ENCODE measurements at places on chromosomes 16 and 17. TPM values are rescaled to one million over a fixed set of nuclear protein-coding genes. Genes with fewer than 3 reads are reported as not detected.

Gene GRB2
- total RNA-seq, result 51.5 TPM

Gene ACACA
- total RNA-seq, result 29.8 TPM

Gene GPRC5B
- total RNA-seq, result 6.6 TPM

Gene CES5A
- not detected for total RNA-seq

Gene NPIPB2
- 1.1 TPM for total RNA-seq

Gene WNT3
- 0.56 TPM for total RNA-seq

Gene CASKIN1
- total RNA-seq, result 0.12 TPM

Gene CPHXL2
- not detected for total RNA-seq

Gene CD19
- total RNA-seq, result not detected

Gene CTF1
- 3.6 TPM for total RNA-seq

Gene TRPV3
- total RNA-seq, result 4.7 TPM

Gene SLC13A2
- total RNA-seq, result not detected

Gene B4GALNT2
- not detected for total RNA-seq

Gene CMC2
- 31.1 TPM for total RNA-seq

Gene FNDC8
- not detected for total RNA-seq

Gene TMEM98
- 144 TPM for total RNA-seq

Gene GPRC5C
- total RNA-seq, result 47.7 TPM

Gene C1QTNF8
- total RNA-seq, result not detected

Gene EFCAB13
- total RNA-seq, result 0.39 TPM

Gene ADGRG1
- 5.0 TPM for total RNA-seq

Gene OR1F1
- total RNA-seq, result not detected

Gene TBC1D3B
- total RNA-seq, result 0.62 TPM

Gene CCL3
- not detected for total RNA-seq

Gene EVI2B
- 2.9 TPM for total RNA-seq

Gene THUMPD1
- 49.7 TPM for total RNA-seq

Gene SOST
- total RNA-seq, result not detected

Gene TBC1D28
- not detected for total RNA-seq

Gene CPD
- total RNA-seq, result 308 TPM

Gene TMEM219
- total RNA-seq, result 105 TPM

Gene GINS2
- 0.31 TPM for total RNA-seq

Gene CHST6
- total RNA-seq, result 0.54 TPM

Gene SLC13A5
- total RNA-seq, result not detected

Gene STAT5A
- total RNA-seq, result 58.9 TPM

Gene NUP88
- 37.3 TPM for total RNA-seq

Gene MGAT5B
- 0.15 TPM for total RNA-seq

Gene TPSG1
- total RNA-seq, result not detected

Gene PRR15L
- total RNA-seq, result not detected
